ENCODE measurements at places on chromosomes 3 and 15.
A peak's percentile ranks its signal among the peaks of the same experiment; 100 is the strongest.

GRCh38 chr3:70861234-70861633, 548.8 kb upstream of the MDFIC2 start:
- peak; percentile 39 for DNase-seq

- no peak for DNase-seq
Measured at GRCh38 chr3:65342084-65342683, 654.4 kb upstream of the ADAMTS9 start.

GRCh38 chr3:81823086-81823485, 61.6 kb upstream of the GBE1 start:
- DNase-seq, result no peak

GRCh38 chr3:125602752-125603649, 7.7 kb upstream of the OSBPL11 start:
- no peak for DNase-seq

- DNase-seq, result no peak
Measured at GRCh38 chr3:195886181-195887141, 21.9 kb downstream of the TNK2 start.

DNA sequence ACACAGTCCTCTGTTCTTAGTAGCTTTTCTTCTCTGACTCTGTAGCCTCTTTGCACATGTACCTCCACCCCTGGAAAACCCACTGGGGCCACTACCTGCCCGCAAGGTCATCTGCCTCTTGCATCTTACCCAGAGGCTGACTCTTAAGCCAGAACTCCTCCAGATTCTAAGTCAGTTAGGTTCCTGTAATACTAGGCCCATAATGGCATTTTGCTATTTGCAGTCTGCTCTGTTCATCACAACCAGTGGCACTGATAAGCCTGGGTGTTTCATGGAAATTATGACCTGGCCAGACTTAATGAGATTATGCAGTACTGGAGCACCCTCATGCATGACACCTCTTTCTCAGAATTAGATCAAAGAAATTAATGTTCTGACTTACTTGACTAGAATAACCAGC, 31.7 kb upstream of the ATG7 start:
- no peak for DNase-seq

DNA sequence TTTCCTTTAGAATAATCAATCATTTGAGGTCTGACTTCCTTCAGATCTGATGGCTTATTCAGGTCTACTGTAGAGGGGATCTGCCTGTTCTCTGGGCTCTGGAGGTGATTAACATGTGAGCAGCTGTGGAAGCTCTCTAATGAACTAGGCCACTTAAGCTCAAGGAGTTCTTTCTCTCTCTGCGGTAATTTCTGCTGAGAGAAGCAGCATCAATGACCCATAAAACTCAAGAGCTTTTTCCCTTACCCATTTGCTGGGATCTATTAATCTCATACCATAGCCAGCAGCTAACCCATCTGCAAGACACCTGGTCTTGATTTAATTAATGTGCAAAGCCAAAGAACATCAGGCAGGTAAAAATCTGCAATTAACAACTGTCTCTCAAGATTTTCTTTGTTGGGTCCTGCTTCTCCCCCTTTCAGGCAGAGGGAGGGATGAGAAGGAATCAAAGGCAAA, 73.2 kb upstream of the DLG1 start:
- DNase-seq, result no peak

- no peak for DNase-seq
Measured at GRCh38 chr15:63420333-63420747, 38.7 kb upstream of the CA12 start.

GRCh38 chr3:40267937-40268724, 41.4 kb upstream of the EIF1B start:
- no peak for DNase-seq

GRCh38 chr15:88693191-88693590, 54.4 kb downstream of the ISG20 start:
- DNase-seq, result no peak

DNA sequence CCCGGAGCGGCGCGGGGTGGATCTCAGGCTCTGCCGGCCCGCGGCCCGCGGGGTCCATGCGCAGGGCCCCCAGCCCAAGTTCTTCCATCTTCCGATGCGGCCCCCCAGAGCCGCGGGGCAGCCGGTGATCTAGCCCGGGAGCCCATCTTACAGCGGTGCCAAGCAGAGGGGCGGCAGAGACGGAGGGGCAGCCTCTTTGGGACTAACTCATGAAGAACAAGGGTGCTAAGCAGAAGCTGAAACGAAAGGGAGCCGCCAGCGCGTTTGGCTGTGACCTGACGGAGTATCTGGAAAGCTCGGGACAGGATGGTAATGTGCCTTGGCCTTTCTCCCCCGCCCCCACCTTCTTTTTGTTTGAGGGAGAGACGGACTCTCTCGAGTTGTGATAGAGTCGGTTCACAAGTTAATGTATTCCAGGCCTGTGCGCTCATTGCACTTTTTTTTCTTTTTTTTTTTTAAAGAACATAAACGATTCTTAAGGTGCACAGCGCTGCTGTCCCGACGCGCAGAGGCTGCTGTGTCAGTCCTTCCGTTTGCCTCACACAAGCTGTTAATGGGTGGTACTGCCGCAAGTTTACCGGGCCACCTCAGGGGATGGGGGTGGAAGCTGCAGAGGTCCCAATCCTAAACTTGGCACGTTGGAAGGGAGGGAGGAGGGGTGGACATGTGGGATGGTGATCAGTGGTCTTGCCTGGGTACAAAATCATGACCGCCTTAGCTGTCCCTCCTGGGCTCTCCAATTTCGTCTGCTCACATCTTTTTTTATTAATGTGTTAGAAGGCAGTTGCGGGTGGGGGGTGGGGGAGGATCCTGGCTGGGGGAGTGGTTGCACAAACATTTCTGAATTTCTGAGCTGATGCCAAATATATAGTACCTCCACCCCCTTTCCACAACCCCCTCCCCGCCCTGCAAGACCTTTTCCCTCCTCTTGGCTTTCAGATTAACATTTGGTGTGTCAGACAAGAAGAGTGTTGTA, 801 bp downstream of the ARHGAP31 start:
- no peak for DNase-seq

GRCh38 chr3:189941679-189942078, 179.0 kb downstream of the P3H2 start:
- DNase-seq, result no peak

- DNase-seq, result no peak
Measured at GRCh38 chr3:25872200-25872877, 82.4 kb downstream of the OXSM start.

DNA sequence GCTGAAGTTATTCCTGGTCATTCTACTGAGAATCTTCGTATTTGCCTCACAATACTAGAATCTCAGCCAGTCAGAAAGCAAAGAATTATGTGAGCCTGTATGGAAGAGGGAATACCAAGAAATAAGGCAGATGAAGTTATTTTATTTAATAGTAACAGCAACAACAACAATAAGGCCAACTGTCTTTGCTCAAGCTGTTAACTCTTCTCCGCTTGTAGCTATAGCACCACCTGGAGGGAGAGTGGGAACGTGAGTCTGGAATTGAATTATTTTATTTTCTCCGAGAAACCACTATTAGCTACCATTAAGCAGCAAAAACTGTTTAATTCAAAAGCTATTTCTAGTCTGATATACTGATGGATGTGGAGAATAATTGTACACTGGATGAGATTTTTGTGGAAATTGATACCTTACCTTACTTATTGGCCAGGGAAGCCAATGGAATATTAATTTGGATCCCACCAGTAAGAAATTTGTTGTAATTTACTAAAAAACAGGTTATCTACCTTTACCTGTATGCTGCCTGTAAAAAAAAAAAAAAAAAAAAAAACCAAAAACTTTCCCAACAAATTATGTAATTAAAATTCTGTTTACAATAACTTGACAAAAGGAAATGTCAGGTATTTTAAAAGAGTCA, 50.1 kb downstream of the CALML4 start:
- DNase-seq, result no peak

DNA sequence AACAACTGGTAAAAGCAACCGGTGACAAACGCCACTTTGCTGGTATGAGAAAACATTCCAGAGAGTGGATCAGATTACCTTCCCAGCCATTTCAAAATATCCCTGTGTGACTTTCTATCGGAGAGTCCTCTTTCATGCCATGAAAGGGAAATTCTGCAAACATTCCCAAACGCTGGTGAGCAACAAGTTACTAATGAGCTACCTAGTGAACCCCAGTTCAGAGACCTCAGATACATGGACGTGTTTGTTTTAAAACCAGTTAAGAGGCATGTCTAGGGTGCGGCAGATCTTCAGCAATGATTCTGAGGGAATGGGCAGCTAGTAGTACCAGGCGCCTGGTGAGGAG, 418.2 kb upstream of the NR2F2 start:
- DNase-seq, result no peak

- DNase-seq, result no peak
Measured at GRCh38 chr3:111750278-111750884, 108.7 kb upstream of the PHLDB2 start.

GRCh38 chr3:45571969-45572368, 22.6 kb upstream of the LIMD1 start:
- no peak for DNase-seq

DNA sequence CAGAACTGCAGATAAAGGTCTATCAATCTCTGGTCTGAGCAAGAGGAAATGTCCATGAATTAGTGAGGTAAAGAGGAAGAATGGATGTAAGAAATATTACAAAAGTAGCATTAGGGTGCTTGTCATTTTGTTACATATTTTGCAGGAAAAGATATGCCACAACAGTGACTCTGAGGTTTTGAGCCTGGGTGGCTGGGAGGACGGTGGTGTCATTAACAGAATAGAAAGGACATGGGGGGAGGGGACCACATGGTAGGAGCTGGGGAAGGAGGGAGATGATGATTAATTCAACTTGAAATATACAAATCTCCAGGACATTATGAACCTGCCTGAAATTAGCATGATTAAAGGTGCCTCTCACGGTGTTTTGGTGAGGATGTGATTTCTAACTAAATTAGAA, 245.5 kb upstream of the MDFIC2 start:
- DNase-seq, result no peak

DNA sequence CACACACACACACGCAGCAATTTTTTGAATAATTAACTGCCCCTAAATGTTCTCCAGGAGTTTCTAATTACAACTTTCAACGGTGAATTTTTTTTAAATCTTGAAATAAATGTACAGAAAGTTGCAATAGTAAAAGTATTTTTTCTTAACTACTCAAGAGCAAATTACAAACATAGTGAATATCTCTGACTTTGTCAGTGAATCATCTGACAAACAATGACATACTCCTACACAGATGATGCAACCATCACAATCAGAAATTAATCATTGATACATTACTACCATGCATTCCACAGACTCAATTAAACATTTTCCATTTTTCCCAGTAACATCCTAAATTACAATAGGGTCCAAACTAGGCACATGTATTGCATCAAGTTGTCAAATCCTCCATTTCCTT, 597.3 kb downstream of the NAALADL2 start:
- no peak for DNase-seq

- DNase-seq, result no peak
Measured at GRCh38 chr15:89004726-89005030, 83.6 kb upstream of the ABHD2 start.

- peak; percentile 13 for DNase-seq
Measured at GRCh38 chr3:104846270-104846669, 520.4 kb upstream of the ALCAM start.

GRCh38 chr15:67253549-67254237, 768 bp downstream of the AAGAB start:
- no peak for DNase-seq

DNA sequence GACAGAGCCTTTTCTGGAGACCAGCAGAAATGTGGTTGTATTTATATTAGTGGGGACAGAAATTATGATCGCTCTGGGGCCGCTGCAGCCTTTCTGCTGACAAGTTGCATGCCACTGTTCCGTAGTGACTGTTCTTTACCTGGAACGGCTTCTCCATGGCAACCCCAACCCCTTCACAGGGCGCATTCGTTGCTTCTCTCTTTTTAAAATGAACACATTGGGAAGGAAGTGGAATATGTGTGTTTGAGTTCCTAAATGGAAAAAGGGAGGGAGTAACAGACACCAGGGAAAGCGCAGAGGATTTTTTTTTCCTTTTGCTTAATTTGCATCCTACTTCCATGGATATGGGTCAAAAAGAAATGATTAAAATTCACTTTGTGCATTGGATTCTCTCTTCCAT, 482.0 kb upstream of the SUCLG2 start:
- no peak for DNase-seq

DNA sequence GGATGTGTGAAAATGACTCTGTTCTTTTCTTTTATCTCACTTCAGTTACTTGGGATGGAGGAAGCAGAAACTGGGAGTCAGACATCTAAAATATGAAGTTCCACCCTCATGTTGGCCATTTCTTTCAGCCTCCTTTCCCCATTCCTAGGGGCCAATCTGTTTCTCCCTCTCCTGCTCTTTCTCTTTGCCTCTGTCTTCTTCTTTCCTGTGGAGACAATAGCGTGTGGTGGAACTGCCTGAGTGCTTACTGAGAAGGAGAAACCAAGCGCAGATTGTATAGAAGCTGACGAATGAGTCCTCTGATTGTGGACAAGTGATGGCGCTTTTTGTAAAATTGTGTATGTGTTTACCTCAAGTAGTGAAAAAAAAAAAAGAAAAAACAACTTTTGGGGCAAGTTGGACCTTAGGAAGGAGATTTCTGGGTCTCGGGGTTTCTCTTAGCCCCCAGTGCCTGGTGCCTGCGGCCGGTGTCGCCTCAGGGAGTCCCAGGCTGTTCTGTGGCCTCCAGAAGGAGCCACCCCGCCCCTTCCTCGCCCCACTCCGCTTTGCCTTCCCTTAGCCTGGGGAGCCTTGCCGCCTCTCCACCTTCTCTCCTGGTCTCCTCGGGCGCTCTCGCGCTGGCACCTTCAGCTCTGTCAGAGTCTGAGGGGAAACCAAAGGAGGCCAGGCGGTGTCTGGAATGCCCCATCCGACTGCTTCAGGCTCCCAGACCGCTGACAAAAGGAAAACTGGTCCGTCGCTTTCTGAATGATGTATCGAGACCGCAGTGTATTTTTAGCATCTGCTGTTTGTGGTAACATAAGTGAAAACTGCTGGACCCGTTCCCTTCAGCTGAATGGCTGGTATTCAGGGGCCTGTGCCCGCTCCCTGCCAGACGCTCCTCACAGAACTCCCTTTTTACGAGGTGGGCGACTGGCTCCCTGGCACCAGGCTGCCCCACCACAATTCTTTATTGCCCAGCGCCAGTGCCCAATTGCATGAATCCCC, 30.1 kb downstream of the SCG5 start:
- peak; percentile 54 for DNase-seq

DNA sequence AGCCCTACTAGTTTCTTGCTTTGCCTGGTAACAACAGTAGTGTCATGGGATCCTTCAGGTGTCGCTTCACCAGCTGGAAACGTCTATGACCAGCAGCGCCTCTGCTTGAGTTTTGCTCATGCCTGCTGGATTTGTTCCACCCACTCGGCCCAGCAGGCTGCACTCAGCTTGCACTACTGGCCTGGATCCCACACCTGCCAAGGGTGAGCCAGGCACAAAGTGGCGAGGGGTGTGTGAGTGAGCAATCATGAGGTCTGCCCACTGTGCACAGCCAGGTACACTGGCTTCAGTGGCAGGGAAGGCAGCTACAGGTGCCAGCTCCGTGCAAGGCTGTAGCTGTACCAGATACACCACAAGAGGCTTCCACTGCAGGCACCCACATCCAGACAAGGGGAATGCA, 282.8 kb downstream of the UBE2E2 start:
- DNase-seq, result no peak

GRCh38 chr3:50292159-50293078, at the start of gene IFRD2:
TSS of gene IFRD2 (minus strand) at chr3:50292429. CDS start at chr3:50292274, 155 bp downstream.
- peak; percentile 90 for DNase-seq

GRCh38 chr3:188468662-188469061, 314.7 kb downstream of the LPP start:
- DNase-seq, result no peak

All from BJ (cell line).